CD14-positive monocyte (primary cell): ENCODE measurements at places on chromosomes 7 and 10. TPM values are rescaled to one million over a fixed set of nuclear protein-coding genes. Genes with fewer than 3 reads are reported as not detected.
A peak's percentile ranks its signal among the peaks of the same experiment; 100 is the strongest.

OR6V1 gene
- not detected for polyA plus RNA-seq

PNLIPRP2 gene
- polyA plus RNA-seq, result not detected

PPIF gene
- polyA plus RNA-seq, result 52.3 TPM

CCDC172 gene
- polyA plus RNA-seq, result not detected

ZNF804B gene
- polyA plus RNA-seq, result not detected in 2 replicates

FBXO24 gene
- polyA plus RNA-seq, result 0.42 TPM

LRIT1 gene
- polyA plus RNA-seq, result not detected

SPAM1 gene
- polyA plus RNA-seq, result not detected in 2 replicates

IFRD1 gene
- polyA plus RNA-seq, result 13.6 TPM

SLC26A5 gene
- polyA plus RNA-seq, result not detected

SEMA4G gene
- not detected for polyA plus RNA-seq

IFIT2 gene
- 15.5 TPM for polyA plus RNA-seq

SEMA3E gene
- polyA plus RNA-seq, result not detected in 2 replicates

DNA sequence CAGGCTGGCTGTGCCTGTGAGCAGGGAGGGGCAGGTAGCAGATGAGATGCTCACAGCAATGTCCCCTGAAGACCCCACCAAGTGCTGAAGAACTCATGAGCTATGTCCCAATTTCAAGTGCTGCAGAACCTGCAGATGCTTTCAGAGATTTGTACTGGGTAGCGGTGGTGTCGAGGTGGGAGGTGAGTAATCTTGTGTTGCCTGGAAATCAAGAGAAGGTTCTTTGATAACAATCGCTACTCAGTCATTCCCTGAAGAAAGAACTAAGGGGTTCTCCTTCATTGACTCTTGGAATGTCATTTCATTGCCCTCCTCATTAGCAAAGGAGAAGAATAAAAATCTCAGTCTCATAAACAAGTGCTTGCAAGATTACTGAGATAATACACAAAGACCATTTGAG, 246.4 kb downstream of the EMX2 start:
- no peak for DNase-seq

DNA sequence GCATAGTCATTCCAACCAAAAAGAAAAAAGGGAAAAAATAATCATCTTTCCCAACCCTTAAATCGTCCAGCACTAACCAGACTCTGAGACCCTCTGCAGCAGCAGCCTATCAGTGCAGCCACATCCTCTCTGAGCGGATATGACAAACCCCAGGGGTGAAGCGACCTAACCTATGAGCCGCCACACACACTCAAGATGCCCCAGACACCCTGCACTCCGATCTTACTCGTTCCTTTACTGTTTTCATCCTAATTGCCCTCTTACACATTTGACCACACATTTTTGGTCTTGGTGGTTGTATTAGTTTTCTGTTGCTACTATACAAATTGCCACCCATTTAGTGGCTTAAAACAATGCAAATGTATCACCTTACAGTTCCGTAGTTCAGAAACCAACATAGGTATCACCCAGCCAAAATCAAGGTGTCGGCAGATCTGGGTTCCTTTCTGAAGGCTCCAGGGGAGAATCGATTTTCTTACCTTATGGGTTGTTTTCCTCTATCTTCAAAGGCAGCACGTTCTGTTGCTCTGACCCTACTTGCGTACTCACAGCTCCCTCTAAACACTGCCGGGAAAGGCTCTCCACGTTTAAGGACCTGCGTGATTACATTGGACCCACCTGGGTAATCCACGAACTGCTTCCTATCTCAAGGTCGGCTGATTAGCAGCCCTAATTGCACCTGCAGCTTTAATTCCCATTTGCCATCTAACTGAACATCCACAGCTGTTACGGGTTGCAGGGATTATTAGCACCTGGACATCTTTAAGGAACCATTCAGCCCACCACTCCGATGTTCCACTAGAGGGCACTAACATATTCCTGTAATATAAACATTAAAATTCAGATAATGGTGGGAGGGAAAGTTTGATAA, 37.3 kb upstream of the PRSS1 start:
- DNase-seq, result no peak

DNA sequence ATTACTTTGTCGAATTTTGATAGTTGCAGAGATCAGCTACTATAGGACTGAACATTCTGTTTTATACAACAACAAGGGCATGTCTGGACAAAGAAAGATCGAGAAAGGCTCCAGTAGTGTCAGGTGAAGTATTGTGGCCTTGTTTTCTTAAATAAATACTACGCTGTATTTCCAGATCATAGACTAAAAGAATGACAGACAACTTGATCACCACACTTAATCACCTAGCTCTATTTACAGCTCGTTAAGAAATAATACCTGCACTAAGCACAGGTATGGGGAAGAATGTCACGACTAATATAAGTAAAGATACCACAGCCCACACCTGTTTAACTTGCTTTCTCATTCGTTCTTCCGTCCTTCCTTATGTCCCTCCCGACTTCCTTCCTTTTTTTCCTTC, 269.2 kb downstream of the HGF start:
- no peak for DNase-seq

- DNase-seq, result peak; percentile 32
Measured at GRCh38 chr10:103598654-103599115, 105.2 kb downstream of the NEURL1 start.

- peak; percentile 57 for DNase-seq
Measured at GRCh38 chr10:63214571-63214970, 81.4 kb downstream of the NRBF2 start.

DNA sequence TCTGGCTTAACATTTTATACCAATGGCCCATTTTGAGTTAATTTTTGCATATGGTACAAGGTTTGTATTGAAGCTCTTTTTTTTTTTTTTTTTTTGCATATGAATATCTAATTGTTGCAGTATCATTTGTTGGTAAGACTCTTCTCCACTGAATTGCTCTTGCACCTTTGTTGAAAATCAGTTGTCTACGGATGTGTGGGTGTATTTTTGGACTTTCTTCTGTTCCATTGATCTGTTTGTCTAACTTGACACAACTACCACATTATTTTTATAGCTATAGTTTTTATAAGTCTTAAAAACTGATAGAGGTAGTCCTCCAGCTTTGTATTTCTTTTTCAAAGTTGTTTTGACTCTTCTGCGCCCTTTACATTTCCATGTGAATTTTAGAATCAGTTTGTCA, 53.9 kb downstream of the AHCYL2 start:
- DNase-seq, result no peak

GRCh38 chr10:48340734-48341133, 34.3 kb downstream of the MAPK8 start:
- DNase-seq, result no peak

GRCh38 chr7:128117691-128118090, 86.5 kb upstream of the LRRC4 start:
- no peak for DNase-seq

DNA sequence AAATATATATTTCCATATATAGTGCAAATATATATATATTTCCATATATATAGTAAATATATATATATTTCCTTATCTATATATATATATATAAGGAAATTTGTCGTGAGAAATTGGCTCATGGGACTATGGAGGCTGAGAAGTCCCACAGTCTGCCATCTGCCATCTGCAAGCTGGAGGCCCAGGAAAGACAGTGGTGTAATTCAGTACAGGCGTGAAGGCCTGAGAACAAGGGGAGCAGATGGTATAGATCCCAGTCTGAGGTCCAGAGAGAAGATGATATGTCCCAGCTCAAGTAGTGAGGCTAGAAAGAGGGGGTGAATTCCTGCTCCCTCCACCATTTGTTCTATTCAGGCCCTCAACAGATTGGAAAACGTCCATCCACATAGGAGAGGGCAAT, 78.9 kb downstream of the MTPN start:
- no peak for DNase-seq

GRCh38 chr7:69739190-69739589, 140.9 kb downstream of the AUTS2 start:
- no peak for DNase-seq

DNA sequence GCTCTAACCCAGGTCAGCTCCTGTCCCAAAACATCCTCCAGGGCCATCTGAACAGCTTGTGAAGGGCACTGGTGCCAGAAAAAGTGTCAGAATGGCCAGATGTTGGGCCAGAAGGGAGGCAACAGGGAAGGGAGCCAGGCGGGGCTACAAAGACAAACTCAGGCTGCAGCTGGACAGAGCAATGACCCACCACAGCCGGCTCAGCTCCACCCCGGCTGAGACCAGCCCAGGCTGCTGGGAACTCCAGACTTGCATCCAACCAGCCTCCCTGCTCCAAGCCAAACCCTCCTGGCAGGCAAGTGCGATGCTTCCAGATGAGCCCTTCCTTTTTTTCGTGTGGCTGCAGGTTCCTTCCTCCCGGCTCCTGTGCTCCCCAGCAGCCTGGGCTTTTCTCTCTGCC, 466.9 kb downstream of the PTPRN2 start:
- DNase-seq, result no peak

- DNase-seq, result no peak
Measured at GRCh38 chr7:27193335-27194001, 6.4 kb downstream of the HOXA13 start.

DNA sequence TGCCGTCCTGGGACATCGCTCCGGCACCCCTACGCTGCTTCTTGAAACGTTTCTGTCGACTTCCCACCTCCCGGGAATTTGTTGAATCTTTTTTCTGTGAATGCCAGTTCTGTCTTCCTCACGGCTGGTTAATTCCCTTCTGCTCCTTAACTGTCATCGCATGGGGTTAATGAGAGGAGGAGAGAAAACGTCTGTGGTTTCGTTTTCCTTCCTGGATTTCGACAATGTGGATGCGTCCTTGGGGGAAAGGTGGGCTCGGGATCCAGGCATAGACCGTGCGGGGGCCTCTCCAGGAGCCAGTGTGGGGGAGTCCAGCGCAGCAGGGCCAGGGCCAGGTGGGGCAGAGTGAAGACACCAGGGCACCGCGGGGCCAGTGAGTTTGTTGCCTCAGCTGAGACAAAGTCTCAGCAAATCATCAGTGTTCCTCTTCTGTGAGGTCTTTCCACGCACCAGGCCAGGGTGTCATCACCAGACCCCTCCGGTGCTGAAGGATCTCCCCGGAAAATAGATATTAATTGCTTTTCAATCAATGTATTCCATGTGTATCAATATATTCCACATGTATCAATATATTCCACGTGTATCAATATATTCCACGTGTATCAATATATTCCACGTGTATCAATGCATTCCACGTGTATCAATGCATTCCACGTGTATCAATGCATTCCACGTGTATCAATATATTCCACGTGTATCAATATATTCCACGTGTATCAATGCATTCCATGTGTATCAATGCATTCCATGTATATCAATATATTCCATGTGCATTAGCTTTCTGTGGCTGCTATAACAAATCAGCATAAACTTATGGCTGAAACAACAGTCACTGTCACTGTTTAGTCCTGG, 33.7 kb upstream of the CFAP46 start:
- DNase-seq, result no peak

DNA sequence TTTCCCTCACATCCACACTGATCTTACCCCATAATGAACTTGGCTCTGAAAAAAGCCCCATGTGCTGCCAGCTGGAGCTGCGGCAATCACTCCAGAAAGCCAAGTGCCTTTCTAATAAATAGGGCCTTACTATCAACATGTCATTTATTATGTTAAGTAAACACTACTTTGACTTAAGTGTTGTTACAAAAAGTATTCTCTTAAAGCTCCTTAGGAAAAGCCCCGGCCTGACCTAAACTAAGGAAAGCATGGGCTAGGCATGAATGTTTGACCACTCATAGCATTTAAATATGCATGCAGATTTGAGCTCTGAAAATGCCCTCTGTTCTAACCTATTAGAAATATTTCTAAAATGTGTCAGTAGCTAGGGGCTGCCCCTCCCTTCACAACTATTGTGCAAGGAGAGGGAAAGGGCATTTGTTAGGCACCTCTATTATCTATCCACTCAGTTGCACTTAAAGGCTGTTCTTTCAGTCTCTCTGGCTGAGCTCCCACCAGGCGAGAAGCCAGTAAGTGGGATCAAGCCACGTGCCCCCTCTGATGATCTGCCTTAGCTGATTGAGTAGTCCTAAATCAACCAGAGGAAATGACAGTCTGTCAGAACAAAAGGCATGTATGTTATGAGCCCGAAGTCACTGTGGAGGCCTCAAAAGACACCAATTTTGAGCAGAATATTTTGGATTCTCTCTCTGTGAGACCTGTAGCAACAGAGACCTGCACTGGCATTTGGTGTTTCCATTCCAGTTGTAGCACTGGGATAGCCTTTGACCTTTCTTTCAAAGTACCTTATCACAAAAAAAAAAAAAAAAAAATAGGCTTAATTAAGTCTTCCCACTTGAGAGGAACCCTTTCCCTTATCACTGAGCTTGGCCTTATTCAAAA, 77.1 kb downstream of the ITGB8 start:
- DNase-seq, result peak; percentile 38

DNA sequence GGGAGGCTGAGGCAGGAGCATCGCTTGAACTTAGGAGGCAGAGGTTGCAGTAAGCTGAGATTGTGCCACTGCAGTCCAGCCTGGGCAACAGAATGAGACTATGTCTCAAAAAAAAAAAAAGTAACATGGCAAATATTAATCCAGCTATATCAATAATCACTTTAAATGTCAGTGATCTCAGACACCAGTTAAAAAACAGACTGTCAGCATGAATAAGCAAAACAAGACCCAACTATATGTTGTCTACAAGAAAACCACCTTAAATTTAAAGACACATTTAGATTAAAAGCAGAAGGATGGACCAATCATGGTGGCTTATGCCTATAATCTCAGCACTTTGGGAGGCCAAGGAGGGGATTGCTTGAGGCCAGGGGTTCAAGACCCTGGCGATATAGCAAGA, 8.5 kb upstream of the ATE1 start:
- DNase-seq, result no peak

DNA sequence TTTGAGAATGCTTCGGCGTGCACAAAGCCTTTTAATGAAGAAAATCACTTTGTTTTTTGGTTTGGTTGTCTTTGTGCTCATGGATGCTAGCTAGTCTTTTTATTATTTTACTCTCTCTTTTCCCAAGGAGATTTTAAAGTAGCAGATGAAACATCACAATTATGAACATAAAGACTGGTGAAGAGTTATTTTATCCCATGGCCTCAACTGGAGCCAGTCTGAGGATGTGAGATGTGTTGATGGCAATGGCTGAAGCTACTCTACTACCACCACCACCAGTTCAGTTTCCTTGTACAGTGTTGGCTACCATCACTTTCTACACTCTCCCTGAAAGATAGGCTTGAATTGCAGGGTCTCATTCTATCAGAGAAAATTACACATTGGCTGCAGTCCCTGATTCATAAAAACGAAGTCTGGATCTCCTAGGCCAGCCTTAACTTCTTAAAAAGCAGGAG, 494 bp upstream of the HERC4 start:
- DNase-seq, result no peak

- no peak for DNase-seq
Measured at GRCh38 chr7:134527979-134528371, 608 bp downstream of the AKR1B10 start.

- DNase-seq, result no peak
Measured at GRCh38 chr7:46725838-46726237, 804.8 kb upstream of the IGFBP3 start.
